ENCODE measurements at places on chromosomes 6 and 20. TPM values are rescaled to one million over a fixed set of nuclear protein-coding genes. Genes with fewer than 3 reads are reported as not detected.

- no peak for DNase-seq
These were observed 421.2 kb upstream of the JARID2 start for GRCh38 chr6:14824484-14825275.

NKAIN2 gene
- total RNA-seq, result not detected

DNA sequence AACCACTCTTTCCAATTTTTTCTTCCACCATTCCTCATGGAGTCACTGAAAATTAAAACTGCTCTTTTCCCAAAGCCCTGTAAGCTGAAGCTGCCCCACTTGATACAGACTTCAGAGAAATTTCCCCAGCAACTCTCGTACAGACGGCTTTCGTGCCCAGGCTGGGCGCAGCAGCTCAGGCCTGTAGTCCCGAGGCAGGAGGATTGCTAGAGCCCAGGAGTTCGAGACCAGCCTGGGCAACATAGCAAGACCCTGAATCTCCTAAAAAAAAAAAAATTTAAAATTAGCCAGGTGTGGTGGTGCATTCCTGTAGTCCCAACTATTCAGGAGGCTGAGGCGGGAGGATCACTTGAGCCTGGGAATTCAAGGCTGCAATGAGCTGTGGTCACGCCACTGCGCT is 6.6 kb downstream of the PPDPF start:
- DNase-seq, result no peak

DNA sequence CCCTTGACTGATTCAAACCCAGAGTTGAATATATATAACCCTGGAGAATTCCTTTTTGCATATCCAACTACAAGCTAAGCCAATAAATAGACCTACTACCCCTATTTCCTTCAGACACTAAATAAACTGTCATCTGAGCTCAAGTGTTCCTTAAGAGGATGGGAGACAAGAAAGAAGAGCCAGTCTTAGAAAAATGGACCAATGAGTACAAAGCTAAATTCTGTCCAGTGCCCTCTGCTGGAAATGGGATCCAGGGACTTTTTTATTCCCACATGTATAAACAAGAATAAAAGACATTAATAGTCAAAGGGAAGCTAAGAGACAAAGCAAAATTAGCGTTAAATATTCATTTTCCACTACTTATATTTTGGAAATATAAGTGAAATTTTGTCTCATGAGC is 4.8 kb downstream of the PPP1R10 start:
- DNase-seq, result no peak

KHDC3L gene
- not detected for total RNA-seq

DNA sequence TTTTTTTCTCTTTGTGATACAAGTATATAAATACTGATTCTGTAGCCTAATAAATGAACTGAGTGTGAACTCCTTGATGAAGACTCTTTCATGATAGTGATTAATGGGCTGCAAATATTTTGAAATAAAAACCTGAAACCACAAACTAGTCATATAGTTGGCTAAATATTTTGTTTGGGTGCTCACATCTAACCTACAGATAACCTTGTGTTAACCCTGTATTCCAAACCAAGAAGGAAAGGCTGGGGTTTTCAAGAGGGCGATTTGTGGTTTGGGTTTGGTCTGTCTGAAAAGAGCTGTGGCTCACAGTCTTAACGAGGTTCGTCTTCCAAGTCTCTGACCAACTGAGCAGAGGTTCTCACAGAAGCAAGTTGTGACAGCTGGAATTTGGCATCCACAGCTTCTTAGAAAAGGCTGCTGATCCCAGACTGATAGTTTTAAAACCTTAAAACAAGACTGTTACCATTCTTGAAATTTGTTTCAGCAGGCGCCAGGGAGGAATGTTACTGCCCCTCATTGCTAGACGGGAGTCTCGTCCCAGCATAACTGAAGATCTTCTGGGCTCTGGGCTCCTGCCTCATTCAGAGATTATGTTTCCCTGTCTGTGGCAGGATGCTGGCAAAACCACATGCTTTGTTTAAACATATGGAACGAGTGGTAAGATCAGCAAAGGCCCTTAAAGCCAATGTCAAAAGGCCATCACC is 736.4 kb upstream of the MARCKS start:
- peak; percentile 45 for DNase-seq

ECT2L gene
- total RNA-seq, result not detected

GRCh38 chr6:122673343-122673961 is 63.2 kb downstream of the PKIB start:
- DNase-seq, result no peak

RBPJL gene
- not detected for total RNA-seq

DNA sequence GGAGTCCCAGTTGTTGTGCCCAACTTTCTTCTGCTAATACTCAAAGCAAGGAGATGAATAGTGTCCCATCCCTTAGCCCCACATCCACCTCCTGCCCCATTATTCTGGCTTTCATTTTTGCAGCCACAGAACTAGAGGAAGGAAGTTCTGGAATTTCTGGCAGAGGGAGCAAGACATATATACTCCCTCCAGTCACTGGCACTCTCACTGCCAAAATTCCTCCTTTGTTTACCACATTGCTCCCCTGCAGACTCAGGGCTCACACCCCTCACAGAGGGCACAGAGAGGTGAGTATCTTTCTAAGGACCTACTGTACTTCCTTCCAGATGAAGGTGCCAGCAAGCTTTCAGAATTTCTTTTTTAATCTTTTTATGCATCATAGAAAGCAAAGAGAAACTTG is 168.0 kb upstream of the ID4 start:
- no peak for DNase-seq

DNA sequence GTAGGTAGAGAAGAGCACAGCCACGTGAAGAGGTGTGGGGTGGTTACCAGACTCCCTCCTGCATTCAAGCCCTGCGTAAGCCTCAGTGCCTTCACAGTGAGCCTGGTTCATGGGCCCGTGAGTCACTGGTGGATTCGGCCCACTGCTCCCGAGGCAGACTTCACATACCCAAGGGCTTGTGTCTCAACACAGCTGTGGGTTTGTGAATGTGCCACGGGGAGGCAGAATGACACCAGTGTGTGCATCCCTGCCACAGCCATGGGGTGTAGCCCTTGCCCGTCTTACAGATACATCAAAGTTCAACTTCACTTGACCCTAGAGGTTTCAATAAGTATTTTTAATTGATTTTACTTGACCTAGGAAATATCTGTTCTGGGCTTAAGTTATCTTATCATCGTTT is 108.5 kb downstream of the MAP3K4 start:
- DNase-seq, result no peak

DNA sequence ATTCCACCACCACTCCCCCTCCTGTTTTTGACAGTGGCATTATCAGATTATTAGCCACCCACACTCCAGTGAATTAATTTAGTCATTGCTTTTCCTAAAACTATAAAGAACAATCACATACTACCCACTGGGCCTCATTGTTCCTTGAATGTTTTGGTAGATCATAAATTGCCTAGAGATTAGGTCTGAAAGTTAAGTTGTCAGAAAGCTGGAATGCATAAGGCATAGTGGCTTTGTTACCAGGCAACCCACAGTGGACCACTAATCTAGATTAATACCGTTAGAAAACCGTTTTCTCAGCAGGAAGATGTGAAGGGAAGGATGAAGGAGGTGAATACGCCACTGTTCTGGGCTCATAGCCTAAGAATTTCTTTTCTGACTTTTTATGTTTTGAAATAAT is 75.6 kb downstream of the SAMD3 start:
- no peak for DNase-seq

DNA sequence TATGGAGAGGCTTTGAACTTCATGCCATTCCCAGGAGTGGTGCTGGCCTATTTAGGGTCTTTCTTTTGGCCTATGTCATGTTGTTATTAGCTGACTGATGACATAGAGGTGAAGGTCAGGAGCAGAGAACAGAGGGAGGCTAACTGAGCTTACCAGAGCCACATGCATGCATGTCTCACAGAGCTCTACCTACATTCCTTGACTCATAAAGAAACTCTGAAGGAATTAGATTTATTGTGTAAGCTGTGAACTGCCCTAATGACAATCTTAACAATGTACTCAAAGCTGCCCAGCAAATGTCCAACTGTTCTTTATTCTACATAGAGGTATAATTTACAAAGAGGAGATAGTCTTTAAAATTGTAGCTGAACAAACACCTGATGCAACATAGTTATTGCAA is 192.7 kb upstream of the CNR1 start:
- DNase-seq, result no peak

NHSL1 gene
- total RNA-seq, result 26.8 TPM

Data from Calu3 (cell line).